RPMI8226 (cell line): ENCODE measurements at places on chromosomes 1 and 21.
A peak's percentile ranks its signal among the peaks of the same experiment; 100 is the strongest.

DNA sequence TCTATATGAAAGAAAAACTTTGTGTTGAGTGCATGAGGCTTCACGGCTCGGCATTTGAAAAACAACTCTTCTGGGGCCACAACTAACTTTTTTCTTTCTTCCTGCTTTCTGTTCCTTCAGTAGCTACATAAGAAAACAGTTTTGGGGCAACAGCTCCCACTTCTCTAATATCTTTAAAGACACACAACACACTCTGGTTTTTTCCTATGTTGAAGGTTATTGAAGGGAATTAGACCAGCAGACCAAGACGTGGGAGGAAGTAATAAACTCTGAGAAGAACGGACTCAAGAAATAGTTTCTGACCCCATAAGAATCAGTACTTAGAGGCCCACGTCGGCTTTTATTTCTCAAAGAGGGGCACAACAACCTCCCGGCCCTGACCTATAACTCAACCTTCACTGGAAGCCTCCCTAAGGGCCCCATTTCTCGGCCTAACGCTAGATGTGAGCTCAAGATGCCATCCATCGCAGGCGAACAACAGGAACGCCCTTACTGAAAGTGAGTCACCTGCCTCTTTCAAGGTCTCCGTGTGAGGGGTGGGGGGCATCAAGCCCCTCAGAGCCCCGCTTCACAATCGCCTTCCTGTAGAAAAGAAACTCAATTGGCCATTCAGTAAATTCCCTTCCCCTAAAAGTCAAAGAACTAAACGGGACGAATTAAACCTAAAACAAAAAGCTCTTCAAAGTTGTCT is 844 bp downstream of the ZMYM6 start:
- peak; percentile 39 for DNase-seq

GRCh38 chr1:46302641-46303037 is 777 bp downstream of the LRRC41 start:
- DNase-seq, result peak; percentile 48

GRCh38 chr1:177432897-177433296 is 262.1 kb downstream of the BRINP2 start:
- peak; percentile 5 for DNase-seq

- no peak for DNase-seq
Measured at GRCh38 chr1:107991371-107992066, 26.5 kb upstream of the VAV3 start.

- DNase-seq, result no peak
Measured at GRCh38 chr1:8097077-8097799, 71.1 kb upstream of the ERRFI1 start.

DNA sequence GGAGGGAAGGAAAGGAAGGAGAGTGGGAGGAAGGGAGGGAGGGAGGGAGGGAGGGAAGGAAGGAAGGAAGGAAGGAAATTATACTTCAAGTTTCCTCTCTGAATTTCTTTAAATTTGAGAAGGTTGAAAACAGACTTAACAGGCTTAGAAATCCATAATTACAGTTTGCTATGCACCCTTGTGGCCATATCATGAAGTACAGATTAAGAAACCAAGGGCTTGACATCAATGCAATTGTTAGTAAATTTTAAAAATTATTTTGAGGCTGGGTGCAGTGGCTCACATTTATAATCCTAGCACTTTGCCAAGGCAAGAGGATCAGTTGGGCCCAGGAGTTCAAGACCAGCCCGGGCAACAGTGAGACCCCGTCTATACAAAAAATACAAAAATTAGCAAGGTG is 14.4 kb downstream of the ANP32E start:
- peak; percentile 43 for DNase-seq

DNA sequence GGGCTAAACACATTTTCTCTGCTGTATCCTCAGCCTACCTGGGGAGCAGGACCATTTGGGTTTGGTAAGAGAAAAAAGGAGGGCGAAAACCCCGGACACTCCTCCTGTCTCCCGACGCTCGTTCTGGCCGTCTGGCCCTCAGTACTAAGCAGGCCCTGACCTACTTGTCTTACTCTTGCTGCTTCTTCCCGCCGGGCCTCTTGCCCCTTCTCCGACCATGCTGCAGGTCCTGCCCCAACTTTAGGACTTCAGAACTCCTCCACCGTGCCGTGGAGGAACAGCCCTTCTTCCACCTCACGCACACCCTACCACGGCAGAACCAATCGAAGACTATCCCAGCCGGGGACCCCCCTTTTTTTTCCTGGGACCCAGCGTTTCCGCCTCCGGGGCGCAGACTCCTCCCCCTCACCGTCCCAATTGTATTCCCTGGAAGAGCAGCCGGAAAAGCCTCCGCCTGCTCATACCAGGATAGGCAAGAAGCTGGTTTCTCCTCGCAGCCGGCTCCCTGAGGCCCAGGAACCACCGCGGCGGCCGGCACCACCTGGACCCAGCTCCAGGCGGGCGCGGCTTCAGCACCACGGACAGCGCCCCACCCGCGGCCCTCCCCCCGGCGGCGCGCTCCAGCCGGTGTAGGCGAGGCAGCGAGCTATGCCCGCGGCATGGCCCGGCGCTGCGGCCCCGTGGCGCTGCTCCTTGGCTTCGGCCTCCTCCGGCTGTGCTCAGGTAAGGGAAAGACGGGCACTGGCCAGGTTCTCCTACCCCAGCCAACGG is at the start of gene CHRNB2:
TSS of gene CHRNB2 (plus strand) at position 393 of the 771 bp plus-strand sequence. CDS start at position 660, 267 bp downstream.
- DNase-seq, result peak; percentile 85

GRCh38 chr1:941588-942383 is 17.3 kb downstream of the NOC2L start:
- DNase-seq, result peak; percentile 87

- DNase-seq, result no peak
Measured at GRCh38 chr1:219405531-219406331, 207.2 kb downstream of the ZC3H11B start.

DNA sequence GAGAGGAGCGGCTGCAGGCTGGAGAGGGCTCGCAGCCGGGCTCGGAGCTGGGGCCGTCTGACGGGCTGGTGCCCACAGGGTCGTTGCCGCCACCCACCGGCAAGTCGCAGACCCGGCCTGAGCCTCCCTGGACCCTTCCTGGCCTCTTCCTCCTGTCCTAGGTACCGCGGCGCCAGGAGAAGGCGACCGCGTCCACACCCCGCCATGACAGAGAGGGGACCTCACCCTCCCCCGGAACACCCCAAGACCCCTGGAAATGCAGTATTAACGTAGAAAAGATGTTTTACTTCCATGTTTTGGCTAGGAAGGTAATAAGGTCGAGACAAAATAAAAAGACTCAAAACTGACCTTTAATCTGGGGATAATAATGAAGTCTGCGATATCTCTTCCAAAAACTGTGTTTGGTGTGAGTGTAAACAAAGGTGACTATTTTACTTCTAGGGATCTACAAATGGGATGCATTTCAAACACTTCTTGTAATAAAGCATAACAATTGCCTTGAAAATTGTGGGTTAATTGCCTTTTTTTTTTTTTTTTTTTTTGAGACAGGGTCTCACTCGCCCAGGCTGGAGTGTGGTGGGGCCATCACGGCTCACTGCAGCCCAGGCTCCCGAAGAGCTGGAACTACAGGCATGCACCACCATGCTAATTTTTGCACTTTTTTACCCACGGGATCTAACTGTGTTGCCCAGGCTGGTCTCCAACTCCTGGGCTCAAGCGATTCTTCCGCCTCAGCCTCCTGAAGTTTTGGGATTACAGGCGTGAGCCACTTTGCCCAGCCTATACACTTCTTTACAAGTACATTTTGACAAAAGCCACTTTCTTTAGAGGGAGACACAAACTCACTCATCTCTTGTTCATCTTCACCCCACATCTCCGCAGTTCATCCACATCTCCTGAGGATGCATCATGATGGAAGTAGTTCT is 838 bp upstream of the RSRP1 start:
- no peak for DNase-seq

DNA sequence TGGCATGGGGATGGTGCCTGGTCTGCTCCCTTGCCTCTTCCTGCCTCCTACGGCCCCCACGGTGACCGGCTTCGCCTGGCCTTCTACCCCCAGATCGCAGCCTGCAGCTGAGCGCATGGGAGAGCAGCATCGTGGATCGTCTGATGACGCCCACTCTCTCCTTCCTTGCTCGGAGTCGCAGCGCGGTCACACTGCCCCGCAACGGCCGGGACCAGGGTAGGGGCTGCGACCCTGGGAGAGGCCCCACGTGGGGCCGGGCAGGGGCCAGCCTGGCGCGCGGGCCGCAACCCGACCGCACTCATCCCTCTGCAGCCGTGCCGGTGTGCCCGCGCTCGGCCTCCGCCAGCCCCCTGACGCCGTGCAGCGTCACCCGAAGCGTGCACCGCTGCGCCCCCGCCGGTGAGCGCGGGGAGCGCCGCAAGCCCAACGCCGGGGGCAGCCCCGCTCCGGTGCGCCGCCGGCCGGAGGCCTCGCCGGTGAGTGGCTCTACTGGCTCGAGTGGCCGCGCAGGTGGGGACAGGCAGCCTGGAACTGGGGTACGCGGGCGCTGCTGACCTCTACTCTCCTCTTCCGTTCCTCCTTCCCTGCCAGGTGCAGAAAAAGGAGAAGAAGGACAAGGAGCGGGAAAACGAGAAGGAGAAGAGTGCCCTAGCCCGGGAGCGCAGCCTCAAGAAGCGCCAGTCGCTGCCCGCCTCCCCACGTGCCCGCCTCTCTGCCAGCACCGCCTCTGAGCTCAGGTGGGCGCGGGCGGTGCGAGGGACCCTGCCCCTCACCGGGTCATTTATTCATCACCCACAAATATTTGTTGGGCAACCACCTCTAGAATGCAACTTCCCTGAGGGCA is 20.4 kb downstream of the MAP7D1 start:
- no peak for DNase-seq

DNA sequence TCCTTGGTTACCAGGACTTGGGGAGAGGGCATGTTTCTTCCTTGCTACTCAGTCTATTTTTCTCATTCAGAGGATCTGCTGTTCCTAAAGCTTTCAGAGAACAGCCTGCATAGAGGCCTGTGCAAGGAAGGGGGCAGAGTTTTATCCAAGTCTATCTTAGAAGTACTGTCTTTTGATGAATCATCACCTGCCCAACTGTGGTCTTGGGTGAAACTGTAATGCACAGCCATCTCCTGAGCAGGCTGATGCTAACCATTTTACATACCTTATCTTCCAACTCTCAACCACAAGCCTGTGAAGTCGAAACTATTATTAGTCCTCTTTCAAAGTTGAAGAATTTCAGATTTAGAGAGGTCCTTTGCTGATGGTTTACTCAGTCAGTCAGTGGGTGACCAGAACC is 368.0 kb downstream of the HHAT start:
- peak; percentile 10 for DNase-seq

DNA sequence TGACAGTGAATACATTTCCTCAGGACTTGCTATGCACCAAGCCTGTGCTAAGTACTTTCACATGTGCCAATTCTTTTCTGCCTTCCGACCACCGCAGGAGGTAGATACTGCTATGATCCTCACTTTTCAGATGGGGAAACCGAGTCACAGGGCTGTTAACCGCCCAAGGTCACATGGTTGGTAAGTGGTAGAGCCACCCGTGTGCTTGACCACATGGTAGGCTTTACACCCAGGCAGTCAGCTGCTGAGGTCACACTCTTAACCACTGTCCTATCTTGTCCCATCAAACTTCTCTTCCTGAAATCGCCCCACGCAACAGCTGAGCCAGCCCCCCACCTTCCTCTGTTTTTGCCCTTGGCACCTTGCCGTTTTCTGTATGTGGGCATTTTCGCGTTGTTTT is 31.0 kb upstream of the SDHB start:
- DNase-seq, result no peak

DNA sequence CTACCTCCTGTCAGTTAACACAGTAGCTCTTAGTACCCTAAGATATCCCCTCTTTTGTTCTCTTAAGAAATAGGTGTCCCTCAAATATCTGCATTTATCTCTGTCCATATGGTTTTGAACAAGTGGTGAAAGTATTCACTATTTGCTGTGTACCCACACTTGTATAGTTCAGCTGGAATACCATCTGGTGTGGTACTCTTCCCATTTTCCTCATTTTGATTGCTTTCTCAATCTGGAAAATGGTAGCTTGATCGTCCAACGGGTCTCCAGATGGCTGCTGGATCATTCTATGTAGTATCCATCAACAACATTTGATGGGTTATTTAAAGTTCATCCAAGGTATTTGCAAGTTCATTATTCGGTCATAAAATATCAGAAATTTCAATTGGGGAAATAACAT is 100.3 kb upstream of the DPYD start:
- no peak for DNase-seq

DNA sequence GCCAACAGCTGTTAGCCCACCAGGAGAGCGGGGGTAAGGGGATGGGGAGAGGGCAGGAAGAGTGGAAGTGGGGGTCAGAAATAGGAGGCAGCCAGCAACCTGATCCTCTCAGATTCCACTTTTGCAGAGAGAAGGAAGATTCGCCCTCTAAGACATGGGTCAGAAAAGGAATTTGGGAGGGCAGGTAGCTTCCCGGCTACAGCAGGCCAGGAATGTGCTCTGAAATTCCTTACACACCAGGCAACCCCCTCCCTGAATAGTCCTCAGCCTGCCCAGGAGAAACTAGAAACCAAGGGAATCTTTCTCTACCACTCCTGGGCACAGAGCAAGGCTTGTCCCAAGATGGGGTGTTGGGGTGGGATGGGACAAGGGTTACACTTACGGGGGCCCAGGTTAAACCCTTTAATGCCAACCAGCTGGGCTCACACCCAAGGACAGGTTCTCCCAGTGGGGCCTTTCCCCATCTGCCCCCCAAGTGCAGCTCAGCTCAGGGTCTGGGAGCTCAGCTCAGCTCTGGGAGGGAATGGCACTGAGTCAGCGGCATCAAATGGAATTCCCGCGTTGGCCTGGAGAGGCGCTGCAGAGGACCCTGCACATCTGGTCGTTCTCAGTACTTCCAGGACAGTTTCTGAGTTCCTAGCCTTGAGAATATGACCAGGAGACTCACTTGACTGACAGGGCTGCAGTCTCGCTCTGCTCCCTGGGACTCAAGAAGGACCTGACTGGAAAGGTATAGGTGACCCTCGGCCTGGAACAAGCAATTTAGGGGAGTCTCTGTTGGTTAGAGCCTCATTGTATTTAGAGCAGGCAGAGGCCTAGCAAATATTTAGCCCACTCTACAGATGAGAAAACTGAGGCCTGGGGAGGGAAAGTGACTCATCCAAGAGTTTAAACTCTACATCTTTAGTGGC is 761 bp downstream of the TNNT2 start:
- DNase-seq, result peak; percentile 70

- DNase-seq, result no peak
Measured at GRCh38 chr1:31072304-31072746, 6.8 kb upstream of the PUM1 start.

GRCh38 chr1:91948097-91948496 is 1.1 kb upstream of the BRDT start:
- no peak for DNase-seq

GRCh38 chr1:42807056-42807668 is 9.8 kb upstream of the ERMAP start:
- no peak for DNase-seq

GRCh38 chr1:32150847-32151246 is 28.6 kb upstream of the TXLNA start:
- no peak for DNase-seq

DNA sequence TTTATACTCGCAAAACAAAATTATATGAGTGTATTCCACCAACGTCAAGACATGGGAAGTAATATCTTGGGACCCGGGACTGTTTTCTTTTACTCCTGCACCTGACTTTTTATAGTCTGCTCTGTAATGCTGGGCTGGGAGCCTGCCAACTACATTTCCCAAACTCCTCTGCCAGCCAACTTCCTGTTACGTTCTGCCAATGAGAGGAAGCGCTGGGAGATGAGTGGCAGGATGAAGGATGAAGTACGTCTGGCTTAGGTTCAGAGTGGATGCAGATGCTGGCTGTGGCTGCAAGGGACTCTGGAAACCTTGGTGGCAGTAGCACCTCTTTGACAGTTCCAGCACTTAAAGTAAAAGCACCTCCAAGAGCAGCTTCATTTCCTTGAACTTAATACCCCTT is 59.6 kb downstream of the USP24 start:
- DNase-seq, result no peak

- DNase-seq, result no peak
Measured at GRCh38 chr1:30665216-30666010, 58.0 kb downstream of the MATN1 start.
